Left renal pelvis (tissue), 4 donors: ENCODE measurements at places on chromosomes 16 and 17.

GRCh38 chr16:11459722-11460121, 114.5 kb downstream of the RMI2 start:
- no peak for DNase-seq

GRCh38 chr16:4583906-4584305, 27.8 kb downstream of the C16orf96 start:
- no peak for DNase-seq

- DNase-seq = no peak
Observed at GRCh38 chr17:72713701-72714100, 378.8 kb downstream of the SLC39A11 start.

DNA sequence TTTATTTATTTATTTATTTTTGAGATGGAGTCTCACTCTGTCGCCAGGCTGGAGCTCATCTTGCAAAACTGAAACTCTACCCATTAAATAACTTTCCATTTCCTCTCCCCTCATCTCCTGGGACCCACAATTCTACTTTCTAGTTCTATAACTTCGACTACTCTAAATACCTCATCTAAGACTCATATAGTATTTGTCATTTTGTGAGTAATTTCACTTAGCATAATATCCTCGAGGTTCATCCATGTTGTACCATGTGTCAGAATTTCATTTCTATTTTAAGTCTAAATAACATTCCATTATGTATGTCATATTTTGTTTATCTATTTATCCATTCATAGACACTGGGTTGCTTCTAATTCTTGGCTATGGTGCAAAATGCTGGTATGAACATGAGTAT, 5.1 kb upstream of the NT5M start:
- DNase-seq = no peak

DNA sequence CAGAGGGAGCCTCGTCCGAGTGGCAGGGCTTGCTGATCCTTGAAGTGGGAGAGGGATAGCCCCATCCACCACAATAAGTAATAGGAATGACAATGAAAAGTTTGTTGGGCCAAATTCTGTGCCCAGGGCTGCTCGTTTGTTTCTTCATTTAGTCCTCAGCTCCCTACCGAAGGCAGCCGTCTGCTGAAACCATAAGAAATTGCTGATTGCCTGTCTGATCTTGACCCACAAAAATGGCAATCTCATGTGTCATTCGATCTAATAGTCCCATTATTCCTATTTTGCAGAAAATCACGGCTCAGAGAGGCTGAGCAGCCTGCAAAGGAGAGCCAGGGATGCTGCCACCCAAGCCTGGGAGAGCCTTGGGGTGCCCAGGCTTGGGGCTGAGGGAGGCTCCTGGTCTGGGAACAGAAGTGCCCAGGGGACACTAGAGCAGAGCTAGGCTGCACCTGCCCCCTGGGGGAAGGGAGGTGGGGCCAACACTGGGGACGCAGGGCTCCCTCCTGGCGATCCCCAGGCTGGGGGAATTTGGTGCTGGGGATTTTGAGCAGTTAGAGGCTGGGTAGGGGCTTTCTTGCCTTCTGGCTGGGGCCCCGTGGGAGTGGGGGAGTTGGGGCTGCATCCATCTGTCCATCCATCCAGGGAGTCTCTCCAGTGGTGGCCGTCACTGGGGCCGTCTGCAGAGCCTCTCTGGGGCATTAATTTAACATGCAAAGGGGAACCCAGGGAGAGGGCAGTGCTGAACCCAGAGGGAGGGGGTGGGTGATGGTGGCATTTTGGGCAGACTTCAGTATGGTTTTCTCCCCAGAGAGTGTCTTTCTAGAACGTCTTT, 53.5 kb downstream of the SOCS1 start:
- DNase-seq = no peak

GRCh38 chr16:1613211-1613622, 1.1 kb downstream of the CRAMP1 start:
- DNase-seq = no peak

GRCh38 chr16:11658896-11659708, 9.2 kb upstream of the SNN start:
- no peak for DNase-seq

DNA sequence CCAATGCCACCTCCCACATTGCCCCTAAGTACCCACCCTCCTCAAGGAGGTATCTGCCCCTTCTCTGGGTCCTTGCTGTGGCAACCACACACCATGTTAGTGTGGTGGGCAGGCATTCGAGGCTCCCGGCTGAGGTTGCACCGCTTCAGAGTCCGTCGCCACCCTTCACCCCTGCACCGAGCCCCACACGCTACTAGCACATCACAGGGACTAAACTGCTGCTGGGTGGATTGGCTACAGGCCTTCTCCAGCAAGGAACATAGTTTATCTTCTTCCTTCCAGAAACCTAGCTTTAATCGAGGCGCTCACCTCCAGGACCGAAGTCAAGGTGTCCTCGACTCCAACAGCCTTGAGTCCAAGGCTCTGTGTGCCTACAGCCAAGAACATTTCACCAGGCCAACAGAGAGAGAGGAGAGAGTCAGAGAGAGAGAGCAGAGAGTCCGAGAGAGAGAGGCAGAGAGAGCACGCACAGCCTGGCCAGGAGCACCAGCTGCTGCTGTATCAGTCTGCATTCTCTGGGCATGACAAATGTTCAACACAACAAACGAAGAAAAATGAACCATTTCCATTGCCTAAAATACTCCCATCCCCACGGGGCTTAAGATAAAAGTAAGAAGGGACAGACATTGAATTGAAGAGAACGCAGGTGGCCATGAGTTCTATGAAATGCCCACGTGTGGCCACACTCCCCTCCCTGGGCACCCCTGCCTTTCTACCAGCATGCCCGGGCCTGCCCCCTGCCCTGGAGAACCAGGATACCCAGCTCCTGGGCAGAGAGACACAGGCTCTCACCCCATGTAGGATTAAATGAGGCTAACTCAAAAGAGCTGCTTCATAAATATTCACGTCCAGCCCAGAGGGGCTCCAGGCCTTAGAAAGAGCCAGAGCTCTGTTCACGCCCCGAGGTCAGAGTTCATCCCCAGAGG, 94.9 kb downstream of the RBFOX3 start:
- DNase-seq = no peak

GRCh38 chr17:38877130-38877851, 7.4 kb downstream of the LASP1 start:
- no peak for DNase-seq

GRCh38 chr16:1613728-1614455, 1.7 kb downstream of the CRAMP1 start:
- DNase-seq = no peak

GRCh38 chr17:15744885-15745284, 12.8 kb downstream of the TBC1D26 start:
- no peak for DNase-seq

GRCh38 chr17:67639555-67639954, 78.2 kb upstream of the NOL11 start:
- no peak for DNase-seq

DNA sequence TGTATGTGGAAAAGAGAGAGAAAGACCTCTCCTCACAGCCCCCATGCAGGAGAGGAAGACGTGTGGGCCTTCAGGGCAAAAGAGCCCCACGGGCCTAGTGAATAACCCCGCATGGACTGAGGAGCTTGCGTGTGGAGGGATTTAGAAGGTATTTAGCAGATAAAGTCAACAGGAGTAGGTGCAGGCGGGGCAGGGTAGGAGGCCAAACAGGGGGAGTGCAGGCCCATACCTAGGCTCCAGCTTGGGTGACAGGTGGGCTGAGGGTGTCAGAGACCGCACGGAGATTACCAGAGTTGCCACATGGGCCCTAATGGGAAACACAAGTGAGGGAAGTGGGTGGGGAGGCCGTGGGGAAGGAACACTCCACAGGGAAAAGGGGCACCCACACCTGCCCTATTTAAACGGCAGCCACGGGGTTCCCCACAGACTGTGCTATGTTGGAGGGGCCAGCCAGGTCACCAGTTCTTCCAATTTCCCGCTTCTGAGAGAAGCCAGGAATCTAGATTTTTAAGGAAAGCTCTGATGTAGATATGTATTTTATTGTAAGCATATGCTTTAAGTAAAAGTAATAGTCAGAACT, 8.2 kb upstream of the CNGB1 start:
- no peak for DNase-seq

- no peak for DNase-seq
Observed at GRCh38 chr17:50062293-50063243, 6.7 kb downstream of the ITGA3 start.

GRCh38 chr17:81453712-81454111, 58.5 kb downstream of the BAHCC1 start:
- DNase-seq = no peak

DNA sequence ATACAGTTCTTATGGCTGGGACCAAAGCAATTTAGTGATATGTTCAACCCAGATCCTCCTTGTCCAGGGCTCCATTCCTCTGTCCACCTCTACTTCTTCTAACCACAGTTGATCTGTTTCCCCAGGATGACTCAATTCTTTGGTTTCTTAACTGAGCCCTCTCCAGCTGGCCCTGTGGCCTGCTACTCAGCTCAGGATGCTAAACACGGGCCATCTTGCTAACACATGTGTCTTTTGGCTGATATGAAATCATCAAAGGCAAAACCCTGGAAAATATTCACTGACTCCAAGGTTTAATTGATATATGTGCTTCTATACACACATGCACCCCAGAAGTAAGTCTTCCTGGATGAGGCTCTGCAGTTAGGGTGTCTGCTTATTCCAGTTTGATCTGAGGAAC, 43.8 kb downstream of the SHISA6 start:
- no peak for DNase-seq

- no peak for DNase-seq
Observed at GRCh38 chr16:2816751-2817339, at the start of gene PRSS21. TSS of gene PRSS21 (plus strand) at chr16:2817237. CDS start at chr16:2817269, 32 bp downstream.

DNA sequence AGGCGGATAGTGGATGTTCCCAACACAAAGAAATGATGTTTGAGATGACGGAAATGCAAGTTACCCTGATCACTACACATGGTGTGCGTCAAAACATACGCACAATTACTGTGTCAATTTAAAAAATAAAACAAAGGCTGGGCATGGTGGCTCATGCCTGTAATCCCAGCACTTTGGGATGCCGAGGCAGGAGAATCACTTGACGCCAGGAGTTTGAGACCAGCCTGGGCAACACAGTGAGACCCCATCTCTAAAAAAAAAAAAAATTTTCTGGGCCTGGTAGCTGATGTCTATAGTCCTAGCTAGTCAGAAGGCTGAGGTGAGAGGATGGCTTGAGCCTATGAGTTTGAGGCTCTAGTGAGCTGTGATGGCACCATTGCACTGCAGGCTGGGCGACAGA, 51.8 kb downstream of the TEKT5 start:
- no peak for DNase-seq

GRCh38 chr16:49733313-49734009, 122.5 kb downstream of the ZNF423 start:
- peak; percentile 73 for DNase-seq

DNA sequence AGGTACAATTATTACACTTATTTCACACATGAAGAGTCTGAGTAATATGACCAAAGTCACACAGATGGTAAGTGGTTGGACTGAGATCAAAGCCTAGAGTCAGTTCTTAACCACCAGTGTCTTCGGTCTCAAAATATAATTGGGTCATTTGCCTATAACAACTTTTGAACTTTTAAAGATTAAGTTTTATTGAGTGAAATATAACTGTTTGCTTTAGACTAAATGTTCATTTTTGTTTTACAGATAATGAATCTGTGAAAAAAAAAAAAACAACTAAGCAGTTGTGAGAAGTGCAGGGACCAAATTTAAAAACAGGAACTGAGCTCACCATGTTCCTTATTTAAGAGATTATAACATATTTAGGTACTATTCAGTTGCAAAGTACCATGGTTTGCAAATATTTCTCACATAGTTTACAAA, 150.1 kb downstream of the ITFG1 start:
- no peak for DNase-seq

- no peak for DNase-seq
Observed at GRCh38 chr16:17206712-17207111, 264.0 kb downstream of the XYLT1 start.

DNA sequence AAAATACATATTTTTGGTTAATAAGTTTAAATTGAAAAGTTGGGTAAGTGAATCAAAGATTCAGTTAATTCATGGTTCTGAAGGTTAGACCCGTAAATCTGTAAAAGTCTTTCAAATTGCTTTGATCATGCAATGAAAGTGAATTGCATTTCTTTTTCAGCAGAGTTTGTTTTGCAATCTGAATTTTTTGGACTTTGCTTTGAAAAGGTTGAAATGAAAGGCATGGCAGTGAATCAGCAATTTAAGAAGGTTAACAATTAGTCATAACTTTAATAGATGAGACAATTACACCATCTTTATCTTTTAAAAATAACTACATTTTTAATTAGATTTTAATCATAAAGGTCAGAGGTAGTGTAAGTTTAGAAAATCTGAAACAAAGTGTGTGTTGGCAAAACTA, 310.9 kb upstream of the KCNJ16 start:
- no peak for DNase-seq

GRCh38 chr16:3745751-3746355, 28.5 kb upstream of the TRAP1 start:
- DNase-seq = no peak

DNA sequence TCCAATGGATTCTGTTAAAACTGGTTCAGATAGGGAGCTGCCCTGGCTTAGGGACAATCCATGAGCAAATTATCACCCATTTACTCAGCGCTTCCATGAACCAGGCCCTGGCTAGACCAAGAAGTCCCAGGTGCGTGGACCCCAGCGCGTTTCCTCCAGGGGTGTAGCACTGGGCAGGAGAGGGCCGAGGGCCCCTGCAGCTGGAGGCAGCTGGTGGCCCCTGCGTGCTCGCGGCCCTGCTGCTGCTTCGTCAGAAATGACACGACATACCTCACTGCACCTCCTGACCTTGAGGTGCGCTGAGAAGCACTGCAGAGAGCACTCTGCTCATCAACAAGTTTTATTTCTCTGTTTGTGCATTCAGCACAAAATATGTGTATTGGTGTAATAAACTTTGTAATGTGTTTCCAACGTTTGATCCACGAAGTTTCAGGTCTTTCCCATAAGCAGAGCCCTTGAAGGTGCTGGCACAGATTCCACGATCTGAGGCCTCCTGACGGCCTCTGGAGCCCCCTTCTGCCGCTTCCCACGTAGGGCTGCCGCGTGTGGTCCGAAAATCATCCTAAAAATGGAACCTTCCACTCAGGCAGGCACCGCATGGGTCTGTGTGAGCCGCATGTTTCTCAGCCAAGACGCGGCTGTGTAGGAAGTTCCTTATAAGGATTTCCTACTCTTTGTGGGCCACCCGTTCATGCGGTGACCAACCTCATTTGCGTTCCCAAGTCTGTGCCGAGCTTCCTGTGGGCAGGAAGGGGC, 50.8 kb upstream of the ZCCHC14 start:
- DNase-seq = no peak

GRCh38 chr17:34980681-34981537, 597 bp downstream of the LIG3 start:
- DNase-seq = no peak

DNA sequence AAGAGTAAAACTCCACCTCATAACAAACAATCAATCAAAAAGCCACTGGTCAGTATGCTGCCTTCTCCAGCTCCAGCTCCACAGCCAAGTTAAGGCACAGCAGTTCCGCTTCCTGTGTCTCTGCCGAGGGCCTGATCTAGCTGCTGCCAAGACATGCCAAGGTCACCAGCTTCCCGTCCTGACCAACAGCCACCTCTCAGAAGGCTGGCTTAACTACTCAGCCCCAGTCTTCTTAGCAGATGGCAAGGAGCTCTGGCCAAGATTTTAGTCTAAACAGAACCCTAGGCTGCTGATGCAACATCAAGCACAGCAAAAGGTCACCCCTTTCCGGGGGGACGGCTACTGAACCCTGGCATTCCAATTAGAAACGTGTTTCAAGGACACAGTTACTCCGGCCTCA, 17.7 kb upstream of the MNT start:
- no peak for DNase-seq
